ENCODE measurements at places on chromosomes 7 and 10.

DNA sequence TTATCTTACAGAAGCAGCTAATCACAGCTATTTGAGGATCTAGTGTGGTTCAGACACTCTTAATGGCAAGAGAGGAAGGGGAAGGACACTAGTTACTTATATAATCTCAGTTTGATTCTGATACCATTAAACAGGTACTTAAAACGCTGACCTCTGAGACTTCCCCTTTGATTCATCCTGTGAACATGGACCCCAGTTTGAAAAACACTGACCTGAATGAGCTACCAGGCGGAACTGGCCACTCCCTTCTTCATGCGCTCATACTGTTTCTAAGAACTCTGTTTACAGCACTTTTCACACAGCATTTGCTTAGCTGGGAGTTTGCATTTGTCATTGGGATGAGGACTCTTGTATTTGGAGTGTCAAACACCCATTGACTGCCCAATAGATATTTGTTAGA, 45.7 kb downstream of the BEND7 start:
- no peak for DNase-seq

GRCh38 chr10:85045046-85045445, 716.7 kb downstream of the CCSER2 start:
- DNase-seq = no peak

DNA sequence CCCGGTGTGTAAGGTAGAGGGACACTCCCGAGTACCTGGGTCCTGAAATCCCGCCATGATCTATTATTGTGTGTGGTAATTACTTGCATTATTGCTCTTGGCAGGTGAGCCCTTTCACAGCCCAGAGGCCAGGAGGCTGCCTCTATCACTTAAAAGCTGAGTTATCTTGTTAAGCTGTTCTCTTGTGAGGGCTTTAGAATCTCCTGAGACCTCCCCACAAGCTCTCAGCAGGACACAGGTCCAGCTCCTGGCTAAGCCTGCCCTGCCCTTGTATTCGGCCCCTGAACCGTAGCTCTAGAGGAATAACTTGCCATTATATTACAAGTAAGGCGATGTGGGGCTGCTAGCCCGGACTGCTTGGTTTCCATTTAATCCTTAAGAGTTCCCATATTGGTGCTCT, 13.9 kb downstream of the SND1 start:
- no peak for DNase-seq

GRCh38 chr10:48523212-48523819, 81.6 kb downstream of the ARHGAP22 start:
- no peak for DNase-seq

GRCh38 chr10:27349987-27350386, 109.4 kb upstream of the ACBD5 start:
- no peak for DNase-seq

- DNase-seq = no peak
Measured at GRCh38 chr7:98175260-98175940, 35.8 kb upstream of the BHLHA15 start.

GRCh38 chr7:158206341-158206740, 381.3 kb downstream of the PTPRN2 start:
- DNase-seq = no peak

GRCh38 chr10:92692080-92692671, 2.4 kb downstream of the HHEX start:
- DNase-seq = no peak

DNA sequence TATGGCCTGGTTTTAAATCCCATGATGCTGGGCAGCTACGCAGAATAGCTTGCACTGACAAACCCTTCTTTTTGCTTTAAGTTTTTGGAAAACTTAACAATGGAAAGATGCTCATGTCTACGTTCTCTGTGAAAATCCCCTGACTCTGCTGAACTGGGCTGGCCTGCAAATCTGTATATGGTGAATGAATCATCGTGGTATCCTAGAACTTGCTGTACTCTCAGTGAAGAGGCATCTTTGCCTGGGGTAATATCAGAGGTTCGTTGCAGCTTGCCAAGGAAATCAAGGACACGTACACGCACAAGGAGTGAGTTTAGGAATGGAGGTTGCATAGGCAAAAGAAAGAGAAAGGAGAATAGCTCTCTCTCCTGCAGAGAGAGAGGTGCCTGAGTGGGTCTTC, 382.0 kb upstream of the ADARB2 start:
- no peak for DNase-seq

DNA sequence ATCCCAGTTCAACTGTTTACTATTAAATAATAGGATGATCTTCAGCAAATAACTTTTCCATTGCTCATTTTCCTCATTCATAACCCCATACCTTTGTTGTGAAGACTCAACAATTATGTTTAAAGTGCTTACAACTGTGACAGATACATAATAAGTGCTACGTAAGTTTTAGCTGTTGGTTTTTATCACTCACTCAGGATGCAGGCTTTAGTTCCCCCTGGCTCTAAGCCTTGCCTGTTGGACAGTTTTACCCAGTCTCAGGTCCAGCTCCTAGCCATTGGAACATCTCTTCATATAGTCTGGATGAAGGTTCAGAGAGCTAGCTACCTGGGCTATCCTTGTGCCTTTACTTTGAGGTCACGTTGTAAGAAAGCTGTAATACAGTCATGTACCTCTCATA, 353.2 kb downstream of the CRPPA start:
- DNase-seq = no peak

DNA sequence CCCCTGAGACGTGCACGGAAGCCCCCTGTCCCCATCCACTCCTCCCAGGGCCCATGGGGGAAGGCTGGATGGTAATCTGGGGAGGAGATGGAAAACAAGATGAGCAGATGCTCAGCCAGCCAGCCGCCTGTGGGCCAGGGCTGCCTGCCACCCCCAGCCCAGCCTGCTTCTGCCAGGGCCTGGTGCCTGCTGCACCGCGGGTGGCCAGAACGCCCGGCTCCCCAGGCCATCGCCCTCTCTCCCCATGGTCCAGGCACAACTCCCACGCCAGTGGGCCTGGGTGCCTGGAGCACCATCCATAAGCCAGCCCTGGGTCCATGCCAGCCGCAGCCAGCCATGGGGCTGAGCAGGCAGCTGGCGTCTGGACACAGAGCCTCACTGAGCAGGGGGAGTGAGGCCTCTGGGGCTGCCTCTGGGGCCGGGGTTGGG, 57.2 kb upstream of the ELN start:
- DNase-seq = no peak

DNA sequence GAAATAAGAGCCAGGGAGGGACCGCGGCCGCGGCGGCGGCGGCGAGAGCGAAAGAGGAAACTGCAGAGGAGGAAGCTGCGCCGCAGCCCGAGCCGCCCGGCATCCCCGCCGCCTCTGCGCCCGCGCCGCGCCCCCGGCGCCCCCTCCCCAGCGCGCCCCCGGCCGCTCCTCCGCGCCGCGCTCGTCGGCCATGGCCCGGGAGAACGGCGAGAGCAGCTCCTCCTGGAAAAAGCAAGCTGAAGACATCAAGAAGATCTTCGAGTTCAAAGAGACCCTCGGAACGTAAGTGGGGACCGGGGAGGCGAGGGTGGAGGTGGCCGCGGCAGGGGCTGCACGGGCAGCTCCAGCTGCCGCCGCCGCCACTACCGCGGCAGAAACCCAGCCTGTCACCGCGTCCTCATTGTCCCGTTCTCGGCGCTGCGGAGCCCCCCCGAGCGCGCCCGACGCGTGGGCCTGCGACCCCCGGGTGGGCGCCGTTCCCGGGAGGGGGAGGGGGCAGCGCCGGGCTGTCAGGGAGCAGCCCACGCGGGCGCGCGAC, 351 bp downstream of the CAMK1D start:
- no peak for DNase-seq

DNA sequence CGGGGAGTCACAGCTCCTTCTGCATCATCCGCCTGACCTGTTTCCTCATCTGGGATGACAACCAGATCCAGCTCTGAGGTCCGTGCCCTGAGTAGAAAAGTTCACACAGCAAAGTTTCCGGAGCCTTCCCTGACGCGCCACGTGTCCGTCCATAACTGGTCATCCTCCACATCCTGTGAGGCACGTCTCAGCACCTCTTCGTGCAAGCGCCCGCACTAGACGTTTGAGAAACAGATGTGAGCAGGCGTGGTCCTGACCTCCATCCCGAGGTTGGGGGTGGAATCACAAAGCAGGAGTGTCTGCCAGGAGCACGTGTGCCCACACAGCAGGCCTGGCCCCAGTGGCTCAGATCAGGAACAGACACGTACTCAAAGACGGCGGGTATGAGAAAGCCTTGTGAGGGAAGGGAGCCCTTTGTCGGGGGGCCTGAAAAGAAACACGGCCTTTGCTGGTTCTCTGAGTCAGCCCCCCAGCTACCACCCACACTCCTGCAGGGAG, 520.8 kb downstream of the DNAJB6 start:
- DNase-seq = no peak

DNA sequence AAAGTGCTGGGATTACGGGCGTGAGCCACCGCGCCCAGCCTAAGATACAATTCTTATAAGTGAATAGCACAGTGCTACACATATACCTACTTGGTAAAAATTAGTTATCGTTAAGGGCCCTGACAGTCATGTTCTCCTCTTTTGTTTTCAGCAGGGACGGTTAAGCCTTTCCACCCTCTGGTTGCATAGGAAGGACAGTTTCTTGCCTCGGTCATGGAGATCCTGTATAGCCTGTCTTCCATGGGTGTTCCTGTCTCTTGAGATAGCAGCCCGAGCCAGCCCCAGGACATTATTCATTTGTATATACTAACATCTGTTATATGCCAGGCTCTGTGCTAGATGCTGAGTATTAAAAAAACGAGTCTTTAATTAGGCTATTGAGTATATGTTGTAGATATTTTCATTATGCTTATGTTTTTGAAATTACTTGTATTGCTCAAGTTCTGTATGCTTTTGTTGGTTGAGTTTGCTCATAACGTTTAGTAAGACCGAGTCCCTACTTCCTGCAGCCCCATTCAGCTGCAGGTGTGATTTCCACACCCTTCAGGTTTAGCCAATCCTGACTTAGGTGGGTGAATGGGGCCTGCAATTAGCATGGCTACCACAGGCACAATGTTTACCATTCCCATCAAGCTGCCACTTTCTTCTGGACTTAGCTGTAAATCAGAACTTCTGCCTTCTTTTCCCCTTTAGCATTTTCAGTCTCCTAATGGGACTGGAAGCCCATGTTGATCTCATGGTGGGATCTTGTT, 24.8 kb downstream of the CCSER2 start:
- no peak for DNase-seq

DNA sequence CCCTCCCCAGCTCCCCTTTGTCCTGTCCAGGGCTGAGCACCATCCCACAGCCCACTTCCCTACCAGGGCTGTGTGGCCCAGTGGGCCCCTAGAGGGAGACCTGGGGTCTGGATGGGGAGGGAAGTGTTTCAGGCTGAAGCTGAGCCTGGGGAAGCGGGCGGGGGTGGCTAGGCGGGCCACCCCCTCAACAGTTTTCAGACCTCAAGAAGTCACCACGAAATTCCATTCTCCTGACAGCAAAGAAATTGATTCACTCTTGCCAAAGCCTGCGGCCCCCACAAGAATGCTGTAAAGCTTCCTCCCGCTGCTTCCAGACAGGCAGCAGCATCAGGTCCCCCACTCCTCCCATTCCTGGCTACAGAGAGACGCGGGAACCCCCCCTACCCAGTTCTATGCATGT, 2.5 kb upstream of the LFNG start:
- no peak for DNase-seq

DNA sequence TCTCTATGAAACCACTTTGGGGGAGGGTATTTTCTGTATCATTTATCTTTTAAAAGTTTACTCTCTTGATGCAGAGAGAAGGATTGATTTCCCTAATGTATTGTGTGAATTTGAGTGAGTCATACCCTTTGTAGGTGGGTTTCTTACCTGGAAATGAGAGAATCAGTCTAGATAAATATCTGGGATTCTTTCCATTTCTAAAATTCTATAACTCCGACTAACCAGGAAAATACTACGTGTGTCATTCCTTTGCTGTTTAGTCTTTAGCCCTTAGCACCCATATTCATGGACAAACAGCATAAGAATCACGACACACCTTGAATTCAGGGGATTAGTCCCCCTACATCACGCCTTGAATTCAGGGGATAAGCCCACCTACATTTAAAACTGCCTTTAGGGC, 139.1 kb downstream of the GATA3 start:
- no peak for DNase-seq

GRCh38 chr7:156147104-156147503, 334.8 kb upstream of the SHH start:
- DNase-seq = no peak

GRCh38 chr7:24730018-24730369, 27.3 kb downstream of the GSDME start:
- no peak for DNase-seq

DNA sequence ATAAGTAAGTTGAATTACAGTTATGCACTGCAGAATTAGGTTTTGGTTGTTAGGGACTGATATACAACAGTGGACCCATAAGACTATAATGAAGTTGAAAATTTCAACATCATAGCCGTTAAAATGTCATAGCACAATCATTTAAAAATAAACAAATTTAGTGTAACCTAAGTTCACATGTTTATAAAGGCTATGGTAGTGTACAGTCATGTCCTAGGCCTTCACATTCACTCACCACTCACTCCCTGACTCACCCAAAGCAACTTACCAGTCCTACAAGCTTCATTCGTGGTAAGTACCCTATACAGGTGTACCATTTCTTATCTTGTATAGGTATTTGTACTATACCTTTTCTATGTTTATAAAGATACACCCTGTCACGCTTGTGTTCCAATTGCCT, 113.7 kb downstream of the RAB11FIP2 start:
- no peak for DNase-seq

GRCh38 chr10:111316722-111317212, 239.9 kb downstream of the ADRA2A start:
- DNase-seq = no peak

DNA sequence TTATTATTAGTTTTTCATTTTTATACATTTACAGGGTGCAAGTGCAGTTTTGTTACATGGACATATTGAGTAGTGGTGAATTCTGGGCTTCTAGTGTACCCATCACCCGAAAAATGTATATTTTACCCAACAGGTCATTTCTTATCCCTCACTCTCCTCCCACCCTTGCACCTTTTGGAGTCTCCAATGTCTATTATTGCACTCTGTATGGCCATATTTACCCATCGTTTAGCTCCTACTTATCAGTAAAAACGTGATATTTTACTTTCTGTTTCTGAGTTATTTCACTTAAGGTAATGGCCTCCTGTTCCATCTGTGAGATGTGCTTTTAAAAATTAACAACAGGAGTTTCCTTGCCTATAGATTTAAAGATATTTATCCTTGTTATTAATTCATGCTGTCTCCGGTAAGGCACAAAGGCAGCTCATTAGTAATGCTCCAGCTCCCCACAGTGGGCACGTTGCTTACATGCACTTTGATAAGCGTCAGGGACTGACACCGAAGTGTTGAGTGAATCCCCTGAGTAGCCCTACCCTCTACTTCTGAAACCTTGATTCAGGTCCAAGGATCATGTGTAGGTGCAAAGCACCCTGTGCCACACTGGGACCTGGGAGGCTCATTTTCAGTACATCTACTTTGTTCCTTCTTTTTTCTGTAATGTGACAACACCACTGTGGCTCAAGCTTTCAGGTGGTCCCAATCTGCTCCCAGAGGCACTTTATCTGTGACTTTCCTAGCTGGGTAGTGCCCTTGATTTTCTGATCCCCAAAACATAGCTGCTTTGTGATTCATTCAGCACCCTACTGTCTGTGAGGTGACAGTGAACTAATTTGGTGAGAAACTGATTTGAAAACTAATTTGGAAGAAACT, 27.3 kb downstream of the HYAL4 start:
- no peak for DNase-seq

- no peak for DNase-seq
Measured at GRCh38 chr7:116455009-116455408, 44.5 kb upstream of the CAV2 start.

Measured in activated CD8-positive, alpha-beta memory T cell treated with anti-CD3 and anti-CD28 coated beads for 1 hour (primary cell).